ENCODE measurements at places on chromosomes 7 and 10.

DNA sequence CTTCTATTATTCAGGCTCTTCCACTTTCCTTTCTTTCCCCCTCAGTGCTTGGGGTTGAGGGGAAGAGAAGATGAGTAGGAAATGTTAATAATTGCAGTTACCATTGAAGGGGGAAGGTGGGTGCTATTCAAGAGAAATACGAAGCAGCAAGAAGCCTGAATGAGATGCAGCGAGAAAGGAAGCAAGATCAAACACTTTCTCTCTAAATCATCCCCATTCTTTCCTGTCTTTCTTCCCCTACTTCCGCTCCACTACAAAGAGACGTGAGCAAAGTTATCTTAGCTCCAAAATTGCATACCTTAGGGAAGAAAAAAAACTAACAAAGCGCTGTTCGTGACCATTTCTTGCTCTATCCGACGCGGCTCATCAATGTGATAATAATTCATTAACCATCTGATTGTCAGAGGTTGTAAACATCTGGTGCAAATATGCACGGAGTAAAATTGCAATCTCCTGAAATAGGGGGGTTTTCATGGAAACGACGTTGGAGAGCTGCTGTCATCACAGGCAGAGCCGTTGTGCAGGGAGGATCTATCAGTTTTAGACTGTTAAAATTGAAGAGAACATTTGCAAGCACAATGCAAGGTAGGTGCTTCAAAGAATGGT is 15.2 kb upstream of the PARD3 start:
- no peak for DNase-seq

- DNase-seq = no peak
These were observed 53.4 kb downstream of the WNT2 start for GRCh38 chr7:117269417-117269816.

GRCh38 chr7:141585592-141586510 is 34.6 kb downstream of the AGK start:
- DNase-seq = no peak

GRCh38 chr10:50968386-50969091 is 83.1 kb upstream of the A1CF start:
- DNase-seq = no peak

DNA sequence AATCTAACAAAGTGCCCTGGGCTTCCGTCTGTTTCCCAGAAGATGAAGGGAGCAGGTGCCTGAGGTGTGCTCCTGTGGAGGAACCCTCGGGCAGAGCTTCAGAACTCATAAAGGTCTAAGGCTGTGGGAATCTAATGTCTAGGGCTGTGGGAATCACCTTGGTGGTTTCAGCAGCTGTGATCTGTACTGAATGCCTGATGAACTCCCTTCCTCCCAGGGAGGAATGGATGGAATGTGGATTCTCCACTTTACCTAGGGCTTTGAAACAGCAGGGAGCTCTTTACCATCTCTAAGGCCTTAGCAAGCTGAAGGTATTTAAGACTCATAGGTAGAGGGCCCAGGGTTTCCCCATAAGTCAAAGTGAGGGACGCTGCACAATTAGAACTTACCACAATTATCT is 36.0 kb upstream of the SEMA3E start:
- no peak for DNase-seq

- DNase-seq = no peak
These were observed 18.5 kb downstream of the EIF3B start for GRCh38 chr7:2373124-2373556.

- DNase-seq = no peak
These were observed 129.0 kb upstream of the NFE2L3 start for GRCh38 chr7:26022982-26023381.

- no peak for DNase-seq
These were observed 326.5 kb downstream of the TNS3 start for GRCh38 chr7:47255441-47255840.

DNA sequence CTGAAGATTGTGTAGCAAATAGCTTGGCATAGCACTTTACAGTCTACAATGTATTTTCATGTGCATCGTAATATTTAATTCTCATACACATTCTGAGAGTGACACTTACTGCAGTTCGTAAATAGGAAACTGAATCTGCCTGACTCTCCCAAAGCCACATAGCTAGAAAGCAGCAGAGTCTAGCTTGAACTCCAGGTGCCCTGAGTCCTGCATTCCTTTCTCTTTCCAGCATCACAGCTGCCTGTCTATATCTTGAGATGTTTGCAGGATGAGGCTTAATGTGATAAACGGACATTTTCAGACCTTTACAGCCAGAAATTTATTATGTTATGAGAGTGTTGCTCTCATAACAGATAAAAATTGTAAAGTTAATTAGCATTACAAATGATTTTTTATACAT is 132.9 kb upstream of the PLXDC2 start:
- no peak for DNase-seq

GRCh38 chr7:145434811-145435210 is 599.0 kb upstream of the TPK1 start:
- no peak for DNase-seq

- no peak for DNase-seq
These were observed 224.4 kb downstream of the ARHGAP12 start for GRCh38 chr10:31704195-31704594.

DNA sequence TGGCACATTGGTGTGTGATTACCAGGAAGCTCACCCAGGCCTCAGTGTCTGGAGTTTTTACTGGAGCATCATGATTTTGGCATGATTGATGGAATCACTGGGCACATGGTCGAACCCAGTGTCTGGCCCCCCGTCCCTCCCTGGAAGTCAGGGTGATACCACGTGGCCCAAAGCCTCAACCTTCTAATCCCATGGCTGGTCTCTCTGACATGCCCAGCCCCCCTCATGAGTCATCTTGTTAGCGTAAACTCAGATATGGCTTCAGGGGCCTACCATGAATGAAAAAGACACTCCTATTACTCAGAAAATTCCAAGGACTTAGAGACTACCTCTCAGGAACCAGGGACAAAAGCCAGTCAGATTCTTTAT is 109.3 kb downstream of the GRK5 start:
- no peak for DNase-seq

DNA sequence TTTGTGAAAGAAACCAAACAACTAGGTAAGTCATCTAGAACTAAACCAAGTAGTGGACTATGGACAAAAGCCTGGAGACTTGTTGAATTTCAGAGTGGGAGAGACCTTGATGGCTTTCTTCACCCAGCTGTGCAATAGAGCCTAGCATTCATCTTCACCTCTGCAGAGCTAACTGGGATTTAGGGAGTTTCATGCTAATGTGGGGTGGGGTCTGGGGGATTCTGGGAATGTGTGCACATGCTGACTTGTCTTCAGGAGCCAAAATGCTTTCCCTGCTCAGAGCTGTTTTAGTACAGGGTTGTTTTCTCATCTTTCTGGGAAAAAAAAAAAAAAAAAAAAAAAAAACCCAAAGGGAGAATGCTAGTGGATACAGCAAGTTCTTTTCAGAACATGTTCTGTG is 81.3 kb upstream of the ARHGAP21 start:
- DNase-seq = peak; percentile 23

- no peak for DNase-seq
These were observed 5.3 kb upstream of the PILRA start for GRCh38 chr7:100367676-100368613.

- no peak for DNase-seq
These were observed 11.9 kb downstream of the TSPAN13 start for GRCh38 chr7:16765436-16765859.

GRCh38 chr7:42642699-42643098 is 269.2 kb downstream of the C7orf25 start:
- DNase-seq = no peak

DNA sequence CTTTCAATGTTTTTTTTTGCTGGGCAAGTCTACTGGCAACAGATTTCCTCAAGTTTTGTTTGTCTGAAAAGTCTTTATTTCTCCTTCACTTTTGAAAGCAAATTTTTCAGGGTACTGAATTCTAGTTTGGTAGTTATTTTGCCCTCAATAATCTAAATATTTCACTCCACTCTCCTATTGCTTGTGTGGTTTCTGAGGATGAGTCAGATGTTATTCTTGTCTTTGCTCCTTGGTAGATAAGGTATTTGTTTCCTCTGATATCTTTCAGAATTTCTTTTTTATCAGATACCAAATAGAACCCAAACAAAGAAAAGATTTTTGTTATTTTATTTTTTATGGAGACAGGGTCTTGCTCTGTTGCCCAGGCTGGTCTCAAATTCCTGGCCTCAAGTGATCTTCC is 99.2 kb upstream of the MALRD1 start:
- DNase-seq = no peak

DNA sequence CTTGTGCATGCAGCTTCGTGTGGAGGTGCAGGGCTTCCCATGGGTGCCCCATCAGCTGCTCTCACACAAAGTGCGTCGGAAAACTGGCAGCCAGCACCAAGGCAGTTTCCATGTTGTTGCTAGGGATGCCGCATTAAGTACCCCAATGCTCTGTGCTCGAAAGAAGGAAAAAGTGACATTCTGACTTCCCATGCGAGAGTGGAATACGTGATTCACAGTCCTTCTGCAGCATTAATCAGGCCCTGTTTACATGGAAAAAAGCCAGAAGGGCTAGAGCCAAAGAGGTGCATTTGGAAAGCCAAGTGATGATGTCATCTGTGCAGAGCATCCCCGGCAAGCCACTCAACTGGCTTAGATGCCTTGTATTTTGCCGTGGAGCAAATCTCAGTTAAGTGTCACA is 258.3 kb downstream of the GATA3 start:
- DNase-seq = no peak

DNA sequence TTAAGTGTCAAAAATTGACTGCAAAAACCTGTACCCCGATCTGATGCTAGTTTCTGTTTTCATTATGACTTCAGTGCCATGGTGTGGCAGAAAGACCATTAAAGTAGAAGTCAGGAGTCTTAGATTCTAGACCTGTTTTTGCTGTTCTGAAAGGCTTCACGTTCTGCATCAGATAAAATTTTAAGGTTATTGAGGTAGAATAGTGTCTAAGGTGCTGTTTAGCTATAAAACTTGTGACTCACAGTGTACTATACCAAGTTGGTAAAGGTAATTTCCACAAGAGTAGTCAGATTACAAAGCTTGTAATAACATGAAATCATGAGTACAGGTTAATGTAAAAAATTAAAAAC is 38.6 kb downstream of the ZNRF2 start:
- DNase-seq = no peak

DNA sequence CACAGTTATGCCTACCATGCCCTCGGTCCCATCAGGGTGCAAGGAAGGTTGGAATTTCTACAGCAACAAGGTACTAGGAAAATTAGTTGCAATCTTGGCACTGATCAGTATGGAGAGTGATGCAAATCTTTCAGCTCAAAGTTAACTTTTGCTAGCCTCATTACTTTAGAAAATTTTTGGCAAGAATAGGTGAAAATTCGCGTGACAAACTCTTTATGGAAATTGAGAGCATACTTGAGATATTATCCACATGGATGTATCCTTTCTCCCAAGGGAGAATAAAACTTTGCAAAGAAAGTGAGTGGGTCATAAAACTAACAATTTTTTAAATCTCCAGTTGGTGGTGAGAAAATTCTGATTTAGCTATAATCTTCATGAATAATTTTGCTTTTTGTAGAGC is 71.1 kb upstream of the SLC39A12 start:
- no peak for DNase-seq

GRCh38 chr10:114879541-114880158 is 58.1 kb downstream of the FHIP2A start:
- DNase-seq = peak; percentile 51

DNA sequence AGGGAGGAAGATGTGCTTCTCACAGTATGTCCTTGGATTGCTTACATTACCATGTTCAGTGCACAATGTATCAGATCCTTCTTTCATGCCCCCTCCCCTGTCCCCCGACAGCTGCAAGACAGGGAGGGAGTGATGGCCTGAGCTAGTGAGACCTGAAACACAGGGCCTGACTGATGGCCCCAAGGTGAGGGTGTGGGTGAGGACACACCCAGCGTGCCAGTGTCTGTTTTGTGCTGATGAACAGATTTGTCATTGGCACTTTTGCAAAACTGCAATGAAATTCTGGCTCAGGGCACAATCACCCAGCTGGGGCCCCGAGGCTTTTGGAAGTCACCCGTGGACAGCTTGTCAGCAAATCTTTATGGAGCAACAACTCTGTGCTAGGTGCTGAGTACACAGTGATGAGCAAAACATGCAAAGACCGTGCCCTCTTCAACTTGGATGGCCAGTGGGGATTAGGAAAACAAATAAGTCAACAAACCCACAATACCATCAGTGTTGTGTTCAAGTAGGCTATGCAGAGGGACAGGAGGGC is 59.4 kb upstream of the EMX2 start:
- no peak for DNase-seq

GRCh38 chr10:103367379-103367781 is 396 bp upstream of the TAF5 start:
- no peak for DNase-seq

DNA sequence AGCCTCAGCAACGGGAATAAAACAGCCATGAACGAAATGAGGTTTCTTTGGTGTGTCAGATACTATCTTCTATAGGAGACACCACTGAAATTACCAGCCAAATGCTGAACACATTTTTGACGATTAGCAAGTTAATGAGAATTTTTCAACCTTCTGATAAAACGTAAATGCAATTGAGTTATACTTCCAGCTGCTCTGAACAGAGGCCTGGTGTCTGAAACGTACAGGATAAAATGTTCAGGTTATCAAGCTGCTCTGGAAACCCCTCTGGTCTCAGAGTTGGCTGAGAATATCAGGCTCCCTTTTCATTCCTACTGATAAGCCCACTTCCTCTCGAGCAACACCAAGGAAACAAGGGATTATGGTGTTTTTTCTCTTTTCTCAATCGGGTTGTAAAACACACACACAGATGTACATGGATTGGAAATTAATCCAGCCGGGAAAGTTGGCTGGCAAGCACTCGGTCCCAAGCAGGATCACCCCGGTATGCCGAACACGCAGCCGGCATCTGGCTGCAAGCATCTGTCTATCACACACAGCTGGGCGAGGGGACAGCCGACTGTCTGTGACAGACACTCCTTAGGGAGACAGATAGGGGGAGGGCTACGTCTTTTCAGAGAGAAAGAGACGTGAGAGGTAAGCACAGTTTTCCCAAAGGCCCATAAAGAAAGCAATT is 171.8 kb downstream of the PRKAG2 start:
- no peak for DNase-seq

DNA sequence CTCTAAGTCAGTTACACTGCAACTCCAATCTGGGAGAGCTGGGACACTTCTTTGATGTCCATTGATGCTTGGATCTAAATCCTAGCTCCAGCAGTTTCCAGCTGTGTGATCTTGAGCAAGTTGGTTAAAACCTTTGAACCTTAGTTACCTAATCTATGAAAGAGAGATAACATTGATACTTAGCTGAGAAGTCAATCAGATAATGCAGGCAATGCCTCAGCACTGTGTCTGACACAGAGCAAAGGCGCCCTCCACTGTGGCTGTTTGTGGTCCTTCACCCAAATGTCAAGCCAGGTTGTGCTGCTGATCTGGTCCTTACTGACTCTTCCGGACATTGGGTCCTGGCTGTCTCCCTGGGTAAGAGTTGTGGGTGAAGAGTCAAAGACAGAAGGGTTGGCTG is 20.2 kb downstream of the DNTT start:
- no peak for DNase-seq

DNA sequence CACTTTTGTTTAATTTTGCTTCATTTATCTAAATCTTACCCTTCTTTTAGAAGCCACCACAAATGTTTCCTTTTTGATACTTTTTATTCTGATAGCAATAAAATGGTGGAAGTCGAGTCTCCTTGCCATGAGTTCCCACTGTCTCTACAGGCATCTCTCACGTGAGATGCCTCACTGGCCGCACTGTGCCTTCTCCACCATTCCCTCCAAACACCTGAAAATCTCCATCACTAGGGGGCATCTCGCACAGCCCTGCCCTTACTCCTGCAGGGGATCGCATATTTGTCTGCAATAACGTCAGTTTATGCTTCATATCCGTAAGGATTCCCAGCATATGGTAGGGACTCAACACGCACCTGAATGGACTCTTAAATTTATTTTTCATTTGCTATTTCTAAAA is 56.3 kb upstream of the NCAPG2 start:
- no peak for DNase-seq

Data from femur (tissue), 1 donor.